ENCODE measurements at places on chromosomes 6 and 20. TPM values are rescaled to one million over a fixed set of nuclear protein-coding genes. Genes with fewer than 3 reads are reported as not detected.
A peak's percentile ranks its signal among the peaks of the same experiment; 100 is the strongest.

DNA sequence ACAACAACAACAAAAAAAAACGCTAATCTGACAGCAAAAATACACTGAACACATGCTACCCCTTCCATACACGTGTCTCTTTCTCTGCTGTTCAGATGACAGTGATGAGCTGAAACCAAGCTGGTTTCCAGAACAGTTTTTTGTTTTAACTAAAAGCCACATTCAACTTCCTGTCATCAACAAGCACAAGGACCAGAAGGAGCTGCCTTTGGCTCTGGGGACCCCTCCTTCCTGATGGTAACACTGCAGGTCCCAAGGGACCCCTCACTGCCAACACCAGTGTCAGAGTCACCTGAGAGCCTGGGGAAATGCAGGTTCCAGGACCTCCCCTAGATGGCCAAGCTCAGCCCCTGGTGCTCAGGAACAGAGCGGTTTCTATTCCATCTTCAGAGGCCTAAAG lies 6.0 kb downstream of the CST7 start:
- no peak for DNase-seq
- no peaks in the 10 kb centered on the region for H3K27me3 ChIP-seq
- H3K4me1 ChIP-seq: no peaks in the 10 kb centered on the region

DNA sequence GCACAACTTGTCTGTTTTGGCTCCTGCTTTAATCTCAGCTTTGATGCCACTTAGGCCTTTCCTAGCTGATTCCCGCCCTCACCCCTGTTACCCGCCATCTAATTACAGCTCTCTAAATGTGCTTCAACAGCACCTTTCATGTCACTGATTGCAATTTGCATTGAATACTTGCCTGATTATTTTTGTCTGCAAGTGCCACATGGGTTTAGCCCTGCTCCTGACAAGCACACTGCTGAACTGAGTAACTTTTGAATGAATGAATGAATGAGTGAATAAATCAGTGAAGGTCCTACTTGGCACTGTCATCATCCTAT lies 591 bp upstream of the DCBLD1 start:
- no peak for DNase-seq
- peak overlapping the region; percentile 87 for H3K27ac ChIP-seq
- H3K4me3 ChIP-seq: peak overlapping the region; percentile 83
- peaks cover 13% of the 10 kb centered on the region for H3K27me3 ChIP-seq
- peaks cover 36% of the 10 kb centered on the region for H3K4me1 ChIP-seq
- H3K36me3 ChIP-seq: peaks cover 1% of the 10 kb centered on the region

DNA sequence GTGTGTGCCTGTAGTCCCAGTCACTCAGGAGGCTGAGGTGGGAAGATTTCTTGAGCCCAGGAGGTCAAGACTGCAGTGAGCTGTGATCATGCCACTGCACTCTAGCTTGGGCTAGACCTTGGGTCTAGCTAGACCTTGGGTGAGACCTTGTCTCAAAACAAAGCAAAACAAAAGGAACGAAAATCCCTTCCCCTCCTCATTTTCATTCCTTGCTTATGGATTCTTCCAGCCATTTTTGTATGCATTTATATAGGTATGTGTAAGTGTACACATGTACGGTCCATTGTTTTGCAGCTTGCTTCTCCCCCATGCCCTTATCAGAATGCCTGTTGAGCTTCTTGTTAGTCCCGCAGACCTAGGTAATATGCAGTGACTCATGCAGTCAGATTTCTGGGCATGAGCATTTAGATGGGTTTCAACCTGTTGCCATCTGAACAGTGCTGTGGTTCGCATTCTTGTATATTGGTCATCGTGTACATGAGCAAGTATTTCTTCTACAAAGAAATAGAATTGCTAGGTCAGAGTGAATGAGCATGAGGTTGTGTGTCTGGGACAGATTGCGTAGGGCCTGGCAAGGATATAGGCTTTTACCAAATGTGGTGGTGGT lies 73.2 kb downstream of the ATRN start:
- no peaks in the 10 kb centered on the region for H3K27me3 ChIP-seq
- peaks cover 15% of the 10 kb centered on the region for H3K36me3 ChIP-seq
- H3K27ac ChIP-seq: no peak overlapping the region
- DNase-seq: no peak
- H3K4me1 ChIP-seq: peaks cover 5% of the 10 kb centered on the region

GRCh38 chr20:35314816-35315631 lies 22.8 kb upstream of the FAM83C start:
- peak overlapping the region; percentile 5 for H3K27ac ChIP-seq
- peaks cover 15% of the 10 kb centered on the region for H3K36me3 ChIP-seq
- no peak for DNase-seq
- peaks cover 34% of the 10 kb centered on the region for H3K4me1 ChIP-seq
- no peaks in the 10 kb centered on the region for H3K27me3 ChIP-seq

DNA sequence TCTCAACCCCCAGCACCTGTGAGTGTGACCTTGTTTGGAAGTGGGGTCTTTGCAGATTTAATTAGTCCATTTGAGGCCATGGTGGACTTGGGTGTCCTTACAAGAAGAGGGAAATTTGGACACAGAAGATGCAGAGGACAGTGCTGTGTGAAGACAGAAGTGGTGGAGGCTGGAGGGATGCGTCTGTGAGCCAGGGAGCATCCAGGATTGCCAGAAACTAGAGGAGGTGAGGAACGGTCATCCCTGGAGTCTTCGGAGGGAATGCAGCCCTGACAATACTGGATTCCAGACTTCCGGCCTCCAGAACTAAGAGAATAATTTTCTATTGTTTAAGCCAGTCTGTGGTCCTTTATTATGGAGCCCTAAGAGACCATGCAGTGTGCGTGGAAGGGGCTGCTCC lies 22.9 kb upstream of the NPBWR2 start:
- H3K27ac ChIP-seq: no peak overlapping the region
- no peaks in the 10 kb centered on the region for H3K4me1 ChIP-seq
- H3K36me3 ChIP-seq: no peaks in the 10 kb centered on the region
- DNase-seq: no peak

DNA sequence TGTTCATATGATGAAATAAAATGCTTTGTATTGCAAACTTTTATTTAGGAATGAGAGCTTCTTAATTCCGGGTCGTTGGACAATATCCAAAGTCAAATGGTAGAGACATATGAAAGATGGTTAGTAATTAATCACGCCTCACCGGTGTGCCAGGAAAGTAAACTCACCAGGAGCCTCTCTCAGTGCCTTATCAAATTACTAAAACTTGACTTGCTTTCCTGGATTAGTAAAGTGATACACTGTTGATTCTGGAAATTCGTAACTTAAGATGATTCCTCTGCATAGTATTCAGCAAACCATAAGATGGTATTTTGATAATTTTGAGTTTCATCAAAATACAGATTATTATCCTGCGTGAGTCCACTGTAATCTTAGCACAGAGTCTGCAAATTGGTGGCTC lies 115.2 kb downstream of the PAX1 start:
- DNase-seq: no peak
- H3K4me1 ChIP-seq: no peaks in the 10 kb centered on the region
- H3K27ac ChIP-seq: no peak overlapping the region
- H3K4me3 ChIP-seq: no peak overlapping the region
- no peaks in the 10 kb centered on the region for H3K36me3 ChIP-seq

DNA sequence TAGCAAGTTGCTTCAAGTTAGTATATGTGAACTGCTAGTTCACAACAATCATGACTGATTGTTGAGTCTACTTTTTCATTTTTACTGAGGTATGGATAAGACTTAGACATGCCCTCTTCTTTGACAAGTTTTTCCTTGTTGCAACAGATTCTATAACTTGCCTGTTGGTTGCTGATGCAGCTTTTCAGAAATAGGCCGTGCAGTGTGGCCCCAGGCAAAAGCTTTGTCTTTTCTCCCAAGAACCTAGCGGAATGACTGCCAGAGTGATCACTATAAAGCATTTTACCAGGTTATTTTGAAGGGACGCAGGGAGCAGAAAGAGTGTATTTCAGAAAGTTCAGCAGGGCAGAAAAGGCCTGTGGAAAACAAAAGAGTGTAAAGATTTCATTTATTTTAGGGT lies 16.0 kb downstream of the HECA start:
- DNase-seq: no peak
- H3K4me1 ChIP-seq: peaks cover 58% of the 10 kb centered on the region
- H3K4me3 ChIP-seq: peak overlapping the region; percentile 7
- peak overlapping the region; percentile 70 for H3K27ac ChIP-seq

The HLA-E gene
- 61.7 TPM for total RNA-seq

- H3K4me3 ChIP-seq: no peak overlapping the region
- no peaks in the 10 kb centered on the region for H3K4me1 ChIP-seq
- DNase-seq: no peak
Measured at GRCh38 chr6:159540152-159540551, 152.9 kb downstream of the SOD2 start.

DNA sequence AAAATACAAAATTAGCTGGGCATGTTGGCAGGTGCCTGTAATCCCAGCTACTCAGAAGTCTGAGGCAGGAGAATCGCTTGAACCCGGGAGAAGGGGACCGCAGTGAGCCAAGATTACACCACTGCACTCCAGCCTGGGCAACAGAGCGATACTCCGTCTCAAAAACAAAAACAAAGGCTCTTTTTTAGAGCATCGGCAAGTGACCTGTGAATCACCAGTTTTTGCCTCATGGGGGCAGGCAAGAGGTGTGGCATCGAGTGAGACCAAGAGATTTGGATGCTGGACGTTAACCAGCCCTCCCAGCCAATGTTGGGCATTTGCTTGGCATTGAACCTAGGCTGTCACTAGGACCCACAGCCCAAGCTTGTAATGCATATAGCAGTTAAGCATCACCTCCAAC lies 14.6 kb upstream of the CDK5RAP1 start:
- H3K4me3 ChIP-seq: no peak overlapping the region
- H3K36me3 ChIP-seq: peaks cover 7% of the 10 kb centered on the region
- H3K4me1 ChIP-seq: no peaks in the 10 kb centered on the region
- DNase-seq: no peak
- no peaks in the 10 kb centered on the region for H3K27me3 ChIP-seq

The SLC26A8 gene
- total RNA-seq: 0.27 TPM

Measured in mesothelial cell of epicardium (in vitro differentiated cells).